ENCODE measurements at places on chromosomes 7 and 10.

GRCh38 chr7:104926601-104927041 is 87.4 kb upstream of the KMT2E start:
- DNase-seq, result peak; percentile 16

DNA sequence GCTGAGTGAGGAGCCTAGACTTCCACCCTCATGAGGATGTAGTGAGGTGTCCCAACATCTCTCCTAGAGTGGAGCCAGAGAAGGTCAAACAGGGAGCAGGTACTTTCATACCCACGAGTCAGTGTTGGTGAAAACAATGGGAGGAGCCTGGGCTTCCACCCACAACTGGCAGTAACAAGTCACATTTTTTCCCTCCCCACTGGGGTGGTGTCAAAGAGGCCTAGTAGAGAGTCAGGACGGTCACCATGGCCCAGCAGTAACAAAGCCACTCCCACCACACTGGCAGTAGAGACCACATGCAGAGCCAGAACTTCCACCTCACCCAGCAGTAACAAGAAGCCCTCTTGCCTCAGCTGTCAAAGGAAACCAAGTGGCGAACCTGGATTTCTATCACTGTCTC is 280.2 kb upstream of the IMMP2L start:
- DNase-seq, result no peak

DNA sequence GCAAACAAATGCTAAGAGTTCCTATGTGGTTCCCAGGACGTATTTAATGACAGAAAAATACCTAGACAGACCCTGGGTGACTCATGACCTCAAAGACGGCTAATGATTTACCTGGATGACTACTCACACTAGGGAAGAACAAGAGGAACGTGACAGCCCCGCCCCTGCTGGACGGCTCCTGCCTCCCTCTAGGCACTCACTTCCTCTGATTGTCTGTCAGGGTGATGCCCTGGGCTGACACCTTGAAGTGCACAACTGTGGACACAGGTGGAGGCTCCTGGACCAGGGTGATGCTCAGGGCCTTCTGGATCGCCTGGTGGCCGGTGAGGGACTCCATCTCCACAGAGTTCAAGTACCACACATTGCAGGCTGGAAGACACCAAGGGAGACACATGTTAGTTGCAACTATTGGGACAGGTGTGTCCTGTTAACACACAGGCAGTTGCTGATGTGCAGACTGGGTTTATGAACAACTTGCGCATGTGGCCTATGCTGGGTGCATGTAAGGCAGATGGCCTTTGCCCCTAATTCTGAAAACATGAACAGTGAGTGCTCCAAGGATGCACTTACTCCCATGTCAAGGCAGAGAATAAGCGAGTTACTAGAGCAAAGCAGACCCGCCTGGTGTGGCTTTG is 298.3 kb downstream of the TNS3 start:
- peak; percentile 90 for DNase-seq

DNA sequence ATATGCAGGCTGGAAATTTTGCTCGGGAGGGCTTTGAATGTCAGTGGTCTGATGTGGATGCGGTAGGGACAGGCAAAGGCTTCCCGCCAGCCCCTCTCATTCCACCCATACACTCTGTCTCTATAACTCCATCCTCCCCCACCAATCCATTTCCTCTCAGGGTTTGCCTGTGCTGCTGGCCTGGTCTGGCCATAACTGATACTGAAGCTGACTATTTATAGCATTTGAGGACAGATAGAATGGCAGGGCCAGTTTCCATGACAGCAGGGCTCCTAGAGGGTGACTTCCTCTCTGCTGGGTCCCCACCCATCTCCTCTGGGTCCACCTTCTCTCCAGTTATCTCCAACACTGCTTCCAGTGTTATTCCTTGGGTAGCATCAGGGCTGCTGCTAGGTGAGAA is 6.6 kb upstream of the PDLIM1 start:
- DNase-seq, result no peak

DNA sequence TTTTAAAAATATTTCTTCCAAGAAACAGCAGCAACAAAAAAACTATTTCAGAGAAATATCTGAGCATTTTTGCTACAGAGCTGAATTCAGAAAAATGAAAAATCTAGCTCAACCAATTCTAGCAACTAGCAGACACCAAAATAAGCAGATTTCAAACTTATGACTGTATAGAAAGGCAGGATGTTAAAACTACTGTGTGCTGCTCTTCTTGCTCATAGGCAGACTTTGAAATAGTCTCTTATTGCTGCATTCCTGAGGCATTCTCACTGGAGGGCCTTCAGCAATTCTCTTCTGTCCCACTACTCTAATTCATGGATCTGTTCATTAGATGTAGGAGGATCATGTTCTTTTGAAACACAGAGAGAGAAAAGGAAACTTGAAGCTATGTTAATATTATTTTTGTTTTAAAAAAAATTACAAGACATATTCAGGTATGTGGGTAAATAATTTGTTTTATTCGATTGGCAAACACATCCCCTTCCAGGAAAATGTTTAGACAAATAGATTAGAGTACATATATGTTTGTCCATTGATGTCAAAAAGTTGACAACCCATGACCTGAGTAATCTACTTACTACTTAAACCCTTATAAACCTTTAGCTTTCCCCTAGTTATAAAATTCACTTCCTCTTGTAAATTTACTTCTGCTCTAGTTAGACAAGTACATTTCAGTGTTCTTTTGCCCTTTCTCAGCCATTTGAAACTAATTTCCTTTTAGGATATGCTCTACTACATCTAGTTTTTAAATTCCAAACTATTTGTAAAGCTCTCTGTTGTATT is 428.2 kb upstream of the POT1 start:
- no peak for DNase-seq

GRCh38 chr10:29681676-29682448 is 47.1 kb upstream of the SVIL start:
- no peak for DNase-seq

GRCh38 chr10:104641187-104641936 is at the start of gene SORCS3:
SORCS3 (plus strand) TSS chr10:104641290.
- no peak for DNase-seq

DNA sequence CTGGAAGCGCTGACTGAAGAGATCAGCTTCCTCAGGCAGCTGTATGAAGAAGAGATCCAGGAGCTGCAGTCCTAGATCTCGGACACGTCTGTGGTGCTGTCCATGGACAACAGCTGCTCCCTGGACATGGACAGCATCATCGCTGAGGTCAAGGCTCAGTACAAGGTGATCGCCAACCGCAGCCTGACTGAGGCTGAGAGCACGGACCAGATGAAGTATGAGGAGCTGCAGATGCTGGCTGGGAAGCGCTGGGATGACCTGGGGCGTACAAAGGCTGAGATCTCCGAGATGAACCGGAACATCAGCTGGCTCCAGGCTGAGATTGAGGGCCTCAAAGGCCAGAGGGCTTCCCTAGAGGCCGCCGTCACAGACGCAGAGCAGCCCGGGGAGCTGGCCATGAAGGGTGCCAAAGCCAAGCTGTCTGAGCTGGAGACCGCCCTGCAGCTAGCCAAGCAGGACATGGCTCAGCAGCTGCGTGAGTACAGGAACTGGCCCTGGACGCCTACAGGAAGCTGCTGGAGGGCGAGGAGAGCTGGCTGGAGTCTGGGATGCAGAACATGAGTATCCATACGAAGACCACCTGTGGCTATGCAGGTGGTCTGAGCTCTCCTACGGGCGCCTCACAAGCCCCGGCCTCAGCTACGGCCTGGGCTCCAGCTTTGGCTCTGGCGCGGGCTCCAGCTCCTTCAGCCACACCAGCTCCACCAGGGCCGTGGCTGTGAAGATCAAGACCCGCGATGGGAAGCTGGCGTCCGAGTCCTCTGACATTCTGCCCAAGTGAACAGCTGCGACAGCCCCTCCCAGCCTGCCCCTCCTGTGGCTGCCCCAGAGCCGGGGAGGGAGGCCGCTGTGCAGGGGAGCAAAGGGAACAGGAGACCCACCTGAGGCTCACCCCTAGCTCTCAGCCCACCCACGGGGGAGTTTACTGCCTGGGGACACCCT is 24.9 kb upstream of the AMPH start:
- no peak for DNase-seq

- DNase-seq, result no peak
Observed at GRCh38 chr7:12210179-12211053, 678 bp upstream of the TMEM106B start.

- DNase-seq, result no peak
Observed at GRCh38 chr7:40597517-40597916, 462.7 kb downstream of the SUGCT start.

DNA sequence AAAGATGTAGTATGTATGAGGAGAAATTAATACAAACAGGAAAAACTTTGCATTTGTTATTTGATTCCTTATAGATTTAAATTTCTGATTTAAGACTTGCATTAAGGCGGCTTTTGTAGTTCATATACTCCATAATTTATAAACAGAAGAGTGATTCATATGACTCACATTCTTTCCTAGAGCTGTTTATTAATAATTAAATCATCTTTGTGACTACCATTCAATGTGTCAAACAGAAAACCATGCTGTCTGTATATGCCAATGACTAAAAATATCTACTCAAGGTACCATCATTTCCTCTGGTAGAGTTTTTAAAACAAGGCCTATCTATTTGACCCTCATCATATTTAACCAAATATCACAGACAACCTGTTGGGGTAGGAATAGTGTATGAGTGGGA is 501.7 kb downstream of the PARD3 start:
- no peak for DNase-seq

DNA sequence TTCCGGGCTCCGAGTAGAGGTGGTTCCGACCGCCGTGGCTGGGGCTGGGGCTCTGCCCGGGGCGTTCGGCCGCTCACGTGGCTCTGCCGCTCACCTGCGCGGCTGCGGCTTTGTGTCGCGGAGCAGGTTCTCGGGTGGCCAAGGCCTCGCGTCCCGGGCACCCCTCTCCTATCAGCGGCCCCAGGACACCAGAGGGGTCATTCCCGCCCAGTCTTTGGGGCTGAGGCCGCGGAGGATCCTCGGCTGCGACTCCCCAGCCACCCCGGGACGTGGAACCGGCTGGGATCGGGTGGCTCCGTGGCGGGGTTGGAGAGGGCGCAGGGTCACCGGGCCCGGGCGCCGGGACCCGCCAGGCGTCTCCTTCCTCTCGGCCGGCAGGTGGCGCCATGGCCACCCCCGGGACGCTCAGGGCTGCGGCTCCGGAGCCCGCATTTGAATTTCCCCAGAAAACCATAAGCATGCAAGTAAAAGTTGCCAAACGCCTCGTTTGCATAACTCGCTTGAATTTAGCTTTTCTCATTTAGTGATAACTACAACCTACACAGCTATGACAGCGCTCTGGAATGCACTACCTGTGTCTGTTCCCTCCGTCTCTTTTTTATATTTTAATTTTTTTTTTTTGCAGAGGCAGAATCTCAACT is 1.2 kb downstream of the COL26A1 start:
- peak; percentile 30 for DNase-seq

DNA sequence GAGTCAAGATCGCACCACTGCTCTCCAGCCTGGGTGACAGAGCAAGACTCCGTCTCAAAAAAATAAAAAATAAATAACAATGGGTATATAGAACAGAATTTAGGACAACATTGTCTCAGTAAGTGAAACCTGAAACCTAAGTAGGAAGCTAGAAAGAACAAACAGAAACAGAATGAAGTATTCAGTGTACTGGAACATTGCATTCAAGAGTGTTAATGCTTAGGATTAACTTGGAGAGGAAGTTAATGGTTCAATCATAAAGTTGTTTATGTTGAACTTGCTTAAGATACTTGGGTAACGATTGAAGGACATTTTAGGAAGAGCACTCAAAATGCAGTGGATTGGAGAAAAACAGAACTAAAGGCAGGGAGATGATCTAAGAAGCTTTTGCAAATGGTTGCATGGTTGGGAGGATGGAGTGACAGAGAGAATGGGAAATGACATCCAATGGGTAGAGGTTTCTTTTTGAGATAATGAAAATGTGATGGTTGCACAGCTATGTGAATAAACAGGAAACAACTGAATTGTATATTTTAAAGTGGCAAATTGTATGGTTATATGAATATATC is 233.7 kb downstream of the ADK start:
- DNase-seq, result no peak

DNA sequence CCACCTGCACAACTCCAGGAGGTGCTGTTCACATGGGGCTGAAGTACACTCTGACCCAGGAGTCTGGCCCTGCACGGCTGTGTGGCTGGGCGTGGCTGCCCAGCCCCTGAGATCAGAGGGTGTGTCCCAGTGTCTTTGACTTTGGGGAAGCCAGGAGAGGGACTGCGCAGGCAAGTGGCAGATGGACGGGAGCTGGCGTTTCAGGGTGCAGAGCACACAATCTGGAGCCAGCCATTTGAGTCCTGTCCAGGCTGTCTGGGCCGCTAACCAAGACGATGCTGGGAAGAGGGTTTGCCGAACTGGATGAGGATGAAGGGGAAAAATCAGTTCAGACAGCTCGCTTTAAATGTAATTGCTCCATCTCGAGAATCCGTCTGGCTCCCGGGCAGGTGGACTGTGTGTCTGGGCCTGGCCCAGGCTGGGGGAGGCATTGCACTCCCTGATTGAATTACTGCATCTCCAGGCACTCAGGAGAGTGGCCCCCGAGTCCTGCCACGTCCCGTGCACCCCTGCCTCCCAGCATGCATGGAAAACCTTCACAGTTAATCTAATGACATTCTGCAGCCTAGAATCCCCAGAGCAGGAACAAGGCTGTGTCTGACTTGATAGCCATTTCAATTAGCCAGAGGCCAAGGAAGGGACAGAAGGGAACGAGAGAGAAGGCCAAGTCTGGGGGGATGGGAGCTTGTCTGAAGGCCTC is 120.8 kb upstream of the NANOS1 start:
- no peak for DNase-seq

DNA sequence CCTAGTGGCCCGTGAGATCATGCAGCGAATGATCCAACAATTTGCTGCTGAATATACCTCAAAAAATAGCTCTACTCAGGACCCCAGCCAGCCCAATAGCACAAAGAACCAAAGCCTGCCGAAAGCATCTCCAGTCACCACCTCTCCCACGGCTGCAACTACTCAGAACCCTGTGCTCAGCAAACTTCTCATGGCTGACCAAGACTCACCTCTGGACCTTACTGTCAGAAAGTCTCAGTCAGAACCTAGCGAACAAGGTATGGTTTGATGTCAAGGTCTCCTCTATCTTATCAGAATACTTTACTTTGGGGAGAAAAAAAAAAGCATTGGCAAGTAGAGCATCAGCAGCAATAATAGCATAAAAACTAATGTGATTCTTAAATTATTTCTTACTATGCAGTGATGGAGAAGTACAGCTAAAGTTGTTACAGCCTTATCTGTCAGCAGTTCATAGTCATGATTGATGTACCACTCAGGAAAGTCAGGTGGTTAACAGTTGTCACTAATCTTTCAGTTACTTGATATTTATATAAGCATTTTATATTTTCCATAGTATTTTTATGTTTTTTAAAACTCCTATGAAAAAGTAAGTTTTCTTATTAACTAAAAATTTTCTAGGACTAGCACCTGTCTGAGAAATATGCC is 117.1 kb downstream of the LCOR start:
- no peak for DNase-seq

GRCh38 chr7:24555184-24555583 is 18.1 kb upstream of the PALS2 start:
- no peak for DNase-seq

GRCh38 chr7:5424749-5425506 is 1.3 kb upstream of the TNRC18 start:
- DNase-seq, result peak; percentile 61

GRCh38 chr7:41574377-41574776 is 128.5 kb downstream of the INHBA start:
- DNase-seq, result no peak

Data from kidney glomerular epithelial cell (primary cell).